Common myeloid progenitor, CD34-positive (primary cell): ENCODE measurements at places on chromosomes 6 and 20.
A peak's percentile ranks its signal among the peaks of the same experiment; 100 is the strongest.

- no peak for DNase-seq
Observed at GRCh38 chr6:52611833-52612232, 35.0 kb upstream of the TRAM2 start.

DNA sequence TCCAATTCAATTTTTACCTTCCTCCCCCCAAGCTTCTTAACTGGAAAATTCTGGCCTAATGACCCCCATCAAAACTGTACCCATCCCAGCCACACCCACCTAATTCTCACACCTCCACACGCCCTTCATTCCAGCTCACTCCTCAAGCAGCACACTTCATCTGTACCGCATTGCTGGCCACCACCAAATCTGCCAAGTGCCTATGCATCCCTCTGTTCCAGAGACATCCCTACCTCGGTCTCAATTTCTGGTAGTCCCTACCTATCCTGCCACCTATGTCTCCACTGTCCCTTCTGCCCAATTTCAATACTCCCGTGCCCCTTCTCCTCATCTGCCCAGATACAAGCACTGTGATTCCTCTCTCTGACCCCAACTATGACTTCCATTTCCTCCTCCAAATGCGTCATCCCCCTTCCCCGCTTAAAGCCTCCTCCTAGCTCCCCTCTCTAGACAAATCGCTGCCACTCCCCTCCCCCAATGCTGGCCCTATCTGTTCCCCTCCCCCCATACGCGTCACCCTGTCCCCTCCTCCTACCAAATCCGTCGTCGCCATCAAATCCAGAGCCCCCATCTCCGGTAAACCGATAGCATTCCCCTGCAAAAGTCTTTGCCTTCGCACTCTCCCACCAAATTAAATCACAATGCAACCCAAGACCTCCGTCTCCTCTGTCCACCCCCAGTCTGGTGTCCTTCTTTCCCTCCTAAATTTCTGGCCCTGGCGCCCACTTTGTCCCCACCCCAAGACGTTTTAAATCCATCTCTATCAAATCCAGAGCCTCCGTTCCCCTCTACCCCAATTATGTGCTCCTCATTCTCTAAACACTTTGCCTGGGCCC lies 1.2 kb downstream of the MTCH1 start:
- peak; percentile 46 for DNase-seq

GRCh38 chr20:54922096-54922495 lies 446.7 kb downstream of the DOK5 start:
- no peak for DNase-seq

DNA sequence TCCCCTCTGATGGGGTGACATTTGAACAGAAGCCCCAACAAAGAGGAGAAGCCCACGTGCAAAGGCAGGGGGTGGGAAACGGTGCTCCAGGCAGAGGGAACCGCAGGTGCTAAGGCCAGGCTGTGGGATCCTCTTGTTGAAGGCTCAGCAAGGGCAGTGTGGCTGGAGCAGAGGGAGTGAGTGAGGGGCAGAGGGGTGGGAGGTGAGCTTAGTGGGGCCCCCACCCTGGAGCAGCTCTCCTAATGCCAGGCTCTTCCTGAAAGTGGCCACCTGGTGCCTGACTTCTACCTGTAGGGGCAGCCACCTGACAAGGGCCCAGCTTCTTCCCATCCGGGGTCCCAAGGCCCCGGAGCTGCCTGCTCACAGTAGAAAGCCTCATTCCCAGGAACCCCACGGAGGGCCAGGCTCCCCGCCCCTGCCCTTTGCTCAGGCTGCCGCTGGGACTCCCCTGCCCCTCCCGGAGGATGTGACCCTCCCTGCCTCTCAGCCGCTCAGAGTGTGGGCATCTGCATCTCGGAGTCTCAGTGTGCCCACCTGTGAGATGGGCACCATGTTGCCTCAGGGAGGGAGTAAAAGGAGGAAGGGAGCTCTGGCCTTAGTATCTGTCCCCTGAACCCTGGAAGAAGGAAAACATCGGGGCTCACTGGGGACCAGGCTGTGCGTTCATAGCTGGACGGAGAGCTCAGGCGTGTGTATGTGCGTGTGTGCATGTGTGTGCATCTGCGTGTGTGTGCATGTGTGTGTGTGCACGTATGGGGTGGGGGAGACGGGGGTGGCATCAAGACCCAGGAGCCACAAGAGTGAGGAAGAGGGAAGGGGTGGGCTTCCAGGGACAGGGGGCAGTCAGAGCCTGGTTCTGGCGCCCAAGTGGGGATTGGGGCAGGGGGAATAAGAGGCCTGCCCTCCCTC lies 119.4 kb downstream of the CEBPB start:
- no peak for DNase-seq

- DNase-seq: no peak
Observed at GRCh38 chr6:151702851-151703658, 104.4 kb upstream of the ESR1 start.

DNA sequence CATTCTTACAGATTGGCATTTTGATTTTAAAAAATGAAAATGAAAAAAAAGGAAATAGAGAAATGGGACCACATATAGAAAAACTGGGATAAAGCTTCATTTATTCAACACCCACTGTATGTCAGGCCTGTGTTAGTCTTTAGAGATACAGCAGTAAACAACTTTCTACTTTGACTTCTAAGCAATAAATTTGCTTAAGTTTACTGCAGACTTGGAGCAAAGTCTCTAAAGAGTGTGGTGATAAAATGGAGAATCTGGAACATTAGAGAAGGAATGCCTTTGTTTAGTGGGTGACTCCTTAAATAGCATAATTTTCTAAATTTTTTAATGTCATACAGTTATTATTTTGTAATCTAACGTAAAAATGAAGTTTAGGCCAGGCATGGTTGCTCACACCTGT lies 80.7 kb upstream of the CNKSR3 start:
- DNase-seq: no peak

GRCh38 chr6:56073761-56074160 lies 173.6 kb downstream of the COL21A1 start:
- no peak for DNase-seq

GRCh38 chr6:154805288-154805911 lies 72.2 kb downstream of the SCAF8 start:
- DNase-seq: peak; percentile 78

GRCh38 chr6:39342692-39343395 lies 20.3 kb upstream of the KCNK16 start:
- peak; percentile 48 for DNase-seq

DNA sequence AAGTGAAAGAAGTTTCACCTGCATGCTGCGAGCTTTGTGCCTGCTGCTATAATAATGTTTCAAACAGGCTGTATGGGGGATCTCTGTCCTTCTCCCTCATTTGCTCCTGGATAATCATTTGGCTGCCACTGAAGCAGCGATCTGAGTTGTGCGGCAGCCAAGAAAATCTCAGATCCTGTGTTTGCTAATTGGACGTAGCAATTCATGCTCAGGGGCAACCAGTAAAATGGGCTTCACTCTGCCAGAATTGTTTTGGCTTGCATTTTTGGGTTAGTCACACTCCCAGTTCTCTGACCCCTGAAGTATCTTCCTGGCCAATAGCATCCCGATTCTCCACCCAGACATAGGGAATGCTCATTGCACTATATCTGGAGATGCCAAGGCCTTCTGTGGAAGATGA lies 13.7 kb upstream of the STXBP5 start:
- no peak for DNase-seq

GRCh38 chr6:89132057-89132456 lies 13.8 kb upstream of the PM20D2 start:
- no peak for DNase-seq

GRCh38 chr6:87851674-87852299 lies 149.8 kb upstream of the AKIRIN2 start:
- no peak for DNase-seq

GRCh38 chr6:82589509-82590206 lies 226.0 kb downstream of the TPBG start:
- peak; percentile 39 for DNase-seq

- DNase-seq: no peak
Observed at GRCh38 chr20:20489054-20489453, 121.2 kb downstream of the INSM1 start.

GRCh38 chr6:56247654-56248122 lies 308 bp upstream of the COL21A1 start:
- no peak for DNase-seq

DNA sequence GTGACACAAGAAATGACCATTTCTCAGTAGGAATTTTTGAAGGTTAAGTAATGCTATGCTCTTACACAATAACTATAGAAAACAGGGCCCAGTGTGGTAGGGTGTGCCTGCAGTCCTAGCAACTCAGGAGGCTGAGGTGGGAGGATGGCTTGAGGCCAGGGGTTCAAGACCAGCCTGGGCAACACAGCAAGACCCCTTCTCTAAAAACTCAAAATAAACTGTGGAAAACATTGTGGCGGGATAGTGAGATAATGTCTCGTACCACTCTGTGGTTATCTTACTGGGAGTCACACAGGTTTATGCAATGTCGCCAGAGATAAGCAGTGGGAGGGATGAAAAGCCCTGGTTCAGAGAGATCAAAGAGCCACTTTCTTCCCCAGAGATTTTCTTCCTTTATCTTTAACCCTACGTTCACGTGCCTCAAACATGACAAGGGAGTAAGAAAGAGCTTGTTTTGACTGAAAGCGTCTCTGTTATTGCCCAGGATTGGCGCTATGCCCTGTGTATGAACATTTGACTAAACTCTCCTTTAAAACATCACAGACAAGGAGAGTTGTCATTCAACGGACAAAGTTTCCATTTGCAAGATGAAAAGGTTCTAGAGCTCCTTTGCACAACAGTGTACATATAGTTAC lies 13.9 kb downstream of the GCM1 start:
- peak; percentile 8 for DNase-seq

DNA sequence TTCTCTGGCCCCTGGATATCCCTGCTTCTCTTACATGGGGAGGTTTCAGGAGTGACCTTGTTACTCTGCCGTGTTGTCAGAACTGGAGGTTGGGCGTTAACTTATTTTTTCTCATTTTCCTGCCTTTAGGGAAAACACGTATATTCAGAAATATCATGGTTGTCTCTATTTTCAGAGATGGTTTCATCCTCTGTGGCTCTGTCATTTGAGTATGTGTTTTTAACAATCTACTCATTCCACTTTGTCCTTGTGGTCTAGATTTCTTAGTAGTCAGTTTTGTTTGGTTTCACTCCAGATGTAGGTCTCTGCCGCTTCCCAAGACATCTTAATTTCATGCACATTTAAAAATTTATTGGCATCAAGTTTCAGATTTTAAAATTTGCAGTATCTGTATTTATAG lies 45.9 kb downstream of the KCNS1 start:
- no peak for DNase-seq

- no peak for DNase-seq
Observed at GRCh38 chr6:38177882-38178583, 358.5 kb downstream of the ZFAND3 start.

- no peak for DNase-seq
Observed at GRCh38 chr6:147397306-147397705, 111.2 kb upstream of the SAMD5 start.

- no peak for DNase-seq
Observed at GRCh38 chr20:62702013-62702300, 6.7 kb upstream of the NTSR1 start.

DNA sequence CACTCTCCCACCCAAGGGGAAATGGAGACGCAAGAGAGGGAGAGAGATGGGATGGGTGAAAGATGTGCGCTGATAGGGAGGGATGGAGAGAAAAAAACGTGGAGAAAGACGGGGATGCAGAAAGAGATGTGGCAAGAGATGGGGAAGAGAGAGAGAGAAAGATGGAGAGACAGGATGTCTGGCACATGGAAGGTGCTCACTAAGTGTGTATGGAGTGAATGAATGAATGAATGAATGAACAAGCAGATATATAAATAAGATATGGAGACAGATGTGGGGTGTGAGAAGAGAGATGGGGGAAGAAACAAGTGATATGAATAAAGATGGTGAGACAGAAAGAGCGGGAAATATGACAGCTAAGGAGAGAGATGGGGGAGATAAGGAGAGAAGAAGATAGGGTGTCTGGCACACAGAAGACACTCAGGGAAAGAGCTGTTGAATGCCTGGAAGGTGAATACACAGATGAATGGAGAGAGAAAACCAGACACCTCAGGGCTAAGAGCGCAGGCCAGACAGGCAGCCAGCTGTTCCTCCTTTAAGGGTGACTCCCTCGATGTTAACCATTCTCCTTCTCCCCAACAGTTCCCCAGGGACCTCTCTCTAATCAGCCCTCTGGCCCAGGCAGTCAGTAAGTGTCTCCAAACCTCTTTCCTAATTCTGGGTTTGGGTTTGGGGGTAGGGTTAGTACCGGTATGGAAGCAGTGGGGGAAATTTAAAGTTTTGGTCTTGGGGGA lies 754 bp downstream of the TNF start:
- no peak for DNase-seq

DNA sequence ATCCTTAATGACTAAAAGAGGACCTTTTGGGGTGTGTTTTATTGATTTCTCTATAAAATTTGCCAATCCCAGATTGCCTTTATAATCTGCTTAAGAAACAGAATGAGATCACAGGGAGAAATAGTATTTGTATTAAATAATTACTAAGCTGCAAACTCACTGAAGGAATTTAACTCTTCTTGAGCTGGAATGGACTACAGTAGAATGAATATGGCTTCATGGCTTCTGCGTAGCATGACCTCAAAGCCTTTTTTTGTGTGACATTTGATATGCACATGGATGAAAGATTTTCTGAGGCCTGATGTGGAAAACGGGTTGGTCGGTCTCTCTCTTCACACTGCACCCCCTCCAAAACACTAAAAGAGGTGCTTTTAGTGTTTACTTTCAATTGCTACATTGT lies 115.9 kb downstream of the QKI start:
- DNase-seq: no peak

DNA sequence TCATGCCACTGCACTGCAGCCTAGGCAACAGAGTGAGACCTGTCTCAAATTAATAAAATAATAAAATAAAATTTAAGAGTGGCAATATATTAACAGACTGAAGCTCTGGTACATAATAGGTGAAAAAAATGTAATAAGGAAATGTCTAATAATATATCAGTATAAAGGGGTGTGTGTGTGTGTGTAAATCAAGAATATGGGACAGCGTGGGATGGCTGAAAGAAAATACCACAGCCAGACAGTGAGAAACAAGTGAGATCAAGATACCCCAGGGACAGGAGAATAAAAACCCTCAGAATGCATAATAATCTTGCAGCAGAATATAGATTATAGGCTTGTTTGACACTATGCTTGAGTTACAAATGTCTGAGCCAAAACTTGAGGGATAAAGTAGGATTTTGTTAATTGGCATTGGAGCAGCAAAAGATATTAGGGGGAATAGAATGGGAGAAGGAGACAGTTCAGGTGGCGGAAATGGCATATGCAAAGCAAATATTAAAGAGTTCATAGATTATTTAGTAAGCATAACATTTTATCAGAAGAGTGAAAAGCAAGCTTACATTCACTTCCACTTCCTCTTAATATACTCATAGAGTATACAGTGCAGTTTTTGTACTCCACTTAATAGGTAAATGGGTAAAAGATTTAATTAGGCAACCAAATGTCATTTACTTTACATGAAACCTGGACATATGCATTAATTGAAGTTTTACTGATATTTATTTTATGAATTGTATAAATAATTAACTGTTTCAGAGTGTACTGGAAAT lies 398.5 kb upstream of the GJE1 start:
- no peak for DNase-seq

- DNase-seq: no peak
Observed at GRCh38 chr6:138032571-138032970, 74.6 kb downstream of the PERP start.

- no peak for DNase-seq
Observed at GRCh38 chr6:150156460-150156859, 13.6 kb downstream of the PPP1R14C start.
